Activated T-helper 1 cell treated with anti-CD3 and anti-CD28 coated beads, Interleukin-12 subunit alpha, Interleukin-12 subunit beta, Interleukin-2, Interleukin-4 antibody, amounts not matched to agents 30 ng/mL and 10 ng/mL and 1 ng/mL, durations not matched to agents 14 hours and 24 hours and 36 hours (primary cell): ENCODE measurements at places on chromosomes 7 and 10. TPM values are rescaled to one million over a fixed set of nuclear protein-coding genes. Genes with fewer than 3 reads are reported as not detected.

Gene SSC4D
- total RNA-seq: 0.64 and 0.73 TPM in 2 replicates

Gene PRSS37
- not detected in 2 replicates for total RNA-seq

Gene SFXN2
- 39.5 and 44.0 TPM in 2 replicates for total RNA-seq

Gene VAX1
- total RNA-seq: not detected in 2 replicates

Gene IFIT3
- 0.83 and 0.91 TPM in 2 replicates for total RNA-seq

Gene MBL2
- not detected in 2 replicates for total RNA-seq

Gene UPK3BL1
- total RNA-seq: 16.3 and 16.9 TPM in 2 replicates

Gene CDH23
- 0.51 and 0.57 TPM in 2 replicates for total RNA-seq

- DNase-seq: peak; percentile 87
- H3K27ac ChIP-seq: peak overlapping the region; percentile 96
- H3K27me3 ChIP-seq: no peaks in the 10 kb centered on the region
Observed at GRCh38 chr7:48088559-48089045, 463 bp upstream of the UPP1 start.

GRCh38 chr10:70560511-70560941 is 42.0 kb downstream of the PRF1 start:
- no peak for DNase-seq
- H3K4me1 ChIP-seq: peaks cover 27% of the 10 kb centered on the region
- H3K27me3 ChIP-seq: no peaks in the 10 kb centered on the region
- H3K36me3 ChIP-seq: no peaks in the 10 kb centered on the region

GRCh38 chr7:28157076-28157745 is 23.4 kb downstream of the JAZF1 start:
- H3K27me3 ChIP-seq: peaks cover 6% of the 10 kb centered on the region
- H3K36me3 ChIP-seq: no peaks in the 10 kb centered on the region
- DNase-seq: no peak
- no peak overlapping the region for H3K4me3 ChIP-seq

- H3K27ac ChIP-seq: no peak overlapping the region
- no peak overlapping the region for H3K4me3 ChIP-seq
- no peaks in the 10 kb centered on the region for H3K36me3 ChIP-seq
- H3K4me1 ChIP-seq: peaks cover 4% of the 10 kb centered on the region
Observed at GRCh38 chr10:91345716-91346115, 64.4 kb upstream of the HECTD2 start.

GRCh38 chr10:10938676-10939075 is 79.0 kb upstream of the CELF2 start:
- H3K4me1 ChIP-seq: no peaks in the 10 kb centered on the region
- DNase-seq: no peak

DNA sequence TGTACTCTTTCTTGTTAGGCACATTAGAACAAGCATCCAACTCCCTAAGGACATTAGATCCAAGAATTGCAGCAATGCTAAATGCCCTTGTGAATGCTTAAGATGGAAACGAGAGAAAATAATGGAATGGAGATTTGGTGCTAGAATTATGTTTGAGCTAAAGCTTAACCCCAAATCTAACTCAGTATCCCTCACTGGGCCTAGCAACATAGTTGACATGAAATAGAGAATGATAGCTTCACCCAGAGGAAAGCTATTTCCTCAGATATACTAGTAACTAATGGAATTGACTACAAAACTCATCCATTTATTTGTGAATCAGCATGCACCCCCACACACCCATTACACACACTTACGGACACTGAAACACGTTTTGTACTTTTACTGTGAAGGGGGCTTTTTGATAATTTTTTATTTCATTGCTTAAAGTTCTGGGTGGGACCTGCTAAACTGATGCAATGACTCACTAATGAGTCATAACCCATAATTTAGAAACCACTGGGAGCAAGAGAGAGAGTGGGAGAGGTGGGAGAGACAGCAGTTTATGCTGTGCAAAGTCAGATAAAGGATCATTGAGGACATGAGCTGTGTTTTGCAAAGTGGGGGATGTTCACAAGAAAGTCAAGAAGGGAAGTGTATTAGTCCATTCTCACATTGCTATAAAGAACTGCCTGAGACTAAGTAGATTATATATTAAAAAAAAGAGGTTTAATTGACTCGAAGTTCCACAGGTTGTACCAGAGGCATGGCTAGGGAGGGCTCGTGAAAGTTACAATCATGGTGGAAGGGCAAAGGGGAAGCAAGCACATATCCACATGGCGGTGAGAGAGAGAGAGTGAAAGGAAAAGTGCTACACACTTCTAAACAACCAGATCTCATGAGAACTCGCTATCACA is 382.7 kb downstream of the SFMBT2 start:
- peaks cover 10% of the 10 kb centered on the region for H3K36me3 ChIP-seq
- H3K27me3 ChIP-seq: no peaks in the 10 kb centered on the region
- DNase-seq: no peak
- peak overlapping the region; percentile 47 for H3K27ac ChIP-seq

GRCh38 chr10:34320265-34320664 is 494.8 kb downstream of the PARD3 start:
- H3K27me3 ChIP-seq: no peaks in the 10 kb centered on the region
- H3K4me1 ChIP-seq: no peaks in the 10 kb centered on the region
- no peaks in the 10 kb centered on the region for H3K36me3 ChIP-seq
- no peak overlapping the region for H3K4me3 ChIP-seq
- H3K27ac ChIP-seq: no peak overlapping the region
